Effector memory CD4-positive, alpha-beta T cell (primary cell): ENCODE measurements at places on chromosomes 7 and 10.

- DNase-seq, result no peak
Observed at GRCh38 chr10:96411716-96412320, 53.0 kb upstream of the OPALIN start.

DNA sequence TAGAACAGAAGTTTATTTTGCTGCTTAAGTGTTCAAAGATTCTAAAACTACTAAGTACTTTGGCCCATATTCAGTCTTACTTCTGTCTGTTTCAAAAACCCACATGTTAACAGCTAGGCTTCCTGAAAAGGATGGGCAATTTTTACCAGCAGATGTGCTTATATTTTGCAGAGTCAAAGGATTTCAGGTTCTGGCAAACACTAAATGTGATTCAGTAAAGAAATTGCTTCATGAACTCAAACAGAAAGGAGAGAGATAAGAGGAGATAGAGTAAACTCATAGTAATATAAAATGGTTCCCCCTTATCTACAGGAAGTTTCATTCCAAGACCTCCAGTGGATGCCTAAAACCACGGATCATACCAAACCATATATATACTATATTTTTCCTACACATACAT is 248.5 kb downstream of the AGMO start:
- DNase-seq, result no peak

DNA sequence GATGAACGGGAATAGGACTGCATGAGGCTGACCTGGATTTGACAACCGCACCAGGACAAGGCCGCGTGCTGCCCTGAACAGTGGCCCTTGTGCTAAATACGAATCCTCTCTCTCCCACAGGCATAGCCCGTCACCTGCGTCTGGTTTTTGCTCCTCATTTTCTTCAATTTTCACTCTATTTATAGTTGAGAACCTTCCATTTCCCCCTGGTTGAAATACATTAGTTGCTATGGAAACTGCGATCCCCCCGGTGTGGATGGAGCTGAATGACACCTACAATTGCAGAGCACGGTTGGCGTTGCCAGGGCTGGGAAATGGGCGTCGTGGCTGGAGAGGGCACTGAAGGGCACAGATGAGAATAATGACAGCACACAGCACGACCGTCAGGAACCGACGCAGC is 158.6 kb upstream of the PITRM1 start:
- DNase-seq, result no peak

DNA sequence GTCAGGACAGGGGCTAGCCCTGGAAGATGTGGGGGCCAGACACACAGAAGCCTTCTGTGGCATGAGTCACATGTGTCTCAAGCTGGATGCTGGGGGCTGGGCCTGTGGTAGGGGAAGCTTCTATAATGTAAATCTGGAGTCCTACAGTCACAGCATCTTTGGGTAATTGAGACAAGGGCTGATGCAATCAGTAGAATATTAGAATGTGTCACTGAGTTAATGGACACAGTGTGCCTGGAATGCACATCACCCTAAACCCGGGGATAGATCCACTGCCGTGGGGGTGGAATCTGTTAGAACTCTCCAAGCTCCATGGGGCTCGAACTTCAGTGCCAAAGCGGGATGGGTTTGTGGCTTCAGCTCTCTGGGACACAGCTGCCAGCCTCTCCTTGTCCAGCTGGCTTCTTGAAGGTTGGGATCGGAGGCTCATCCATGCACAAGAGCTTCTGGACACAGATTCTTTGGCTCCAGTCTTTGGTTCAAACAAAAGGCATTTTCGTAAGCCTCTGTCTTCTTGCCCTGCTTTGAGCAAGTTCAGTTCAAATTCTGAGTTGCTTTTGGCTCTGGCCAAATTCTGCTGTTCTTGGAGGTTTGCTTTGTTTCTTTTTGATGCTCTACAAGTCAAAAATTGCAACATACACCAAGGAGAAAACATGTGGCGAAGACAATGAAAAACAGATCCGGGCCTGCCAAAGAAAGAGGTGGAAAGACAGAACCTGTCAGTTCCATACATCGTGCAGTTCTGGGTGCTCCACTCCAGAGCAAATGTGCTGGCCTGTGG is 194.8 kb upstream of the ZNF32 start:
- no peak for DNase-seq

GRCh38 chr7:149422914-149423301 is 38.0 kb downstream of the ZNF777 start:
- no peak for DNase-seq
